Subcutaneous preadipocyte (primary cell): ENCODE measurements at places on chromosomes 7 and 10. TPM values are rescaled to one million over a fixed set of nuclear protein-coding genes. Genes with fewer than 3 reads are reported as not detected.

The PNLIP gene
- not detected in 2 replicates for total RNA-seq

The NME8 gene
- total RNA-seq, result not detected in 2 replicates

The PPP3CB gene
- 23.3 and 25.7 TPM in 2 replicates for total RNA-seq

The CALHM3 gene
- 0.39 and 1.1 TPM in 2 replicates for total RNA-seq

The PKD2L1 gene
- total RNA-seq, result 0.37 TPM in 1 of 2 replicates, not detected in the other

The EBLN1 gene
- total RNA-seq, result not detected in 2 replicates

The CUZD1 gene
- total RNA-seq, result 0.59 and 0.73 TPM in 2 replicates

The GRB10 gene
- total RNA-seq, result 35.4 and 37.8 TPM in 2 replicates

The RSBN1L gene
- total RNA-seq, result 12.5 and 19.4 TPM in 2 replicates

The AQP1 gene
- total RNA-seq, result 1.6 and 11.4 TPM in 2 replicates

The OR9A2 gene
- total RNA-seq, result not detected in 2 replicates

The CNPY1 gene
- not detected in 2 replicates for total RNA-seq

The CPN1 gene
- not detected in 2 replicates for total RNA-seq

The TRPV5 gene
- not detected in 2 replicates for total RNA-seq

The RBM20 gene
- not detected in 2 replicates for total RNA-seq

The MYL10 gene
- total RNA-seq, result not detected in 2 replicates

The PON1 gene
- not detected in 2 replicates for total RNA-seq

The C10orf143 gene
- total RNA-seq, result 0.39 and 1.1 TPM in 2 replicates

The NDUFB2 gene
- total RNA-seq, result 66.9 and 76.8 TPM in 2 replicates

The PSAP gene
- total RNA-seq, result 371 and 686 TPM in 2 replicates

The RELN gene
- total RNA-seq, result 0.39 and 2.2 TPM in 2 replicates

The YWHAG gene
- 78.6 and 108 TPM in 2 replicates for total RNA-seq

The KCND2 gene
- 5.1 and 14.0 TPM in 2 replicates for total RNA-seq

The ZNF800 gene
- 20.9 and 33.6 TPM in 2 replicates for total RNA-seq

The TBX20 gene
- 0.59 TPM in 1 of 2 replicates, not detected in the other for total RNA-seq

The CLEC2L gene
- not detected in 2 replicates for total RNA-seq

The HOXA2 gene
- total RNA-seq, result 0.39 and 0.73 TPM in 2 replicates

The HYAL4 gene
- total RNA-seq, result not detected in 2 replicates

The VENTX gene
- total RNA-seq, result not detected in 2 replicates

The SAMD9 gene
- total RNA-seq, result 18.4 and 19.4 TPM in 2 replicates

The ADGRA1 gene
- total RNA-seq, result not detected in 2 replicates

The SORCS3 gene
- total RNA-seq, result under 0.01 TPM in 2 replicates

The SUN3 gene
- not detected in 2 replicates for total RNA-seq

The GIMAP4 gene
- under 0.01 TPM in 1 of 2 replicates, not detected in the other for total RNA-seq

The PRTFDC1 gene
- total RNA-seq, result 7.0 and 8.8 TPM in 2 replicates

The HUS1 gene
- total RNA-seq, result 13.6 and 19.2 TPM in 2 replicates

The KCNIP2 gene
- total RNA-seq, result 0.73 and 1.2 TPM in 2 replicates

The GDF10 gene
- total RNA-seq, result under 0.01 TPM in 1 of 2 replicates, not detected in the other

The UCMA gene
- not detected in 2 replicates for total RNA-seq

The WDR86 gene
- 0.78 and 1.8 TPM in 2 replicates for total RNA-seq

The CDC123 gene
- total RNA-seq, result 145 and 156 TPM in 2 replicates

The TMEM120A gene
- total RNA-seq, result 26.0 and 41.9 TPM in 2 replicates

The CYP26A1 gene
- total RNA-seq, result not detected in 2 replicates
